Fibroblast of the aortic adventitia (primary cell): ENCODE measurements at places on chromosomes 1 and 21.

DNA sequence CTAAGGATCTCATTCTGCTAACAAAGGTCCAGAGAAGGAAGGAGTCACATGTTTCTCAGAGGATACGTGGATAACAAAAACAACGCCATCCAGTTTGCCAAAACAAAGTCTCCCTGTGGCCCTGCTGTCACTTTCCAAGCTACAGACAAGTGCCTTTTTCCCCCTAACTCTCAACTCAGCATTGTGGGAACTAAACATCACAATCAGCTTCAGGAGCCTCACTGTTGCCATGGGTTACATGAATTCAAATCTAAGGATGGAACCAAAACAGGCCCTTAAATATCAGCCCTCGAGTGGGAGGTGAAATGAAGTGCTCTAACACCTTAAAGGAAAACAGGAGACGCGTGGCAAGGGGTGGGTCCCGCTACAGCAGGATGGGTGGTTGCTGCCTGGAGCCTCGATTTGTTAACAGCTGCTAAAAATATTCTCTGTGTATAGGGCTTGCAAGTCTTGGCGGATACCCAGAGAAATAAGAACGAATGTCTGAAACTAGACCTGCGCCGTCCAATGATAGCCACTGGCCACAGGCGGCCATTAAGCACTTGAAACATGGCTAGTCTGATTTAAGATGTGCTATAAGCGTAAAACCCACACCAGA, 66.4 kb upstream of the SOD1 start:
- DNase-seq: no peak

- DNase-seq: no peak
Measured at GRCh38 chr1:30845237-30845903, 63.2 kb downstream of the SDC3 start.

DNA sequence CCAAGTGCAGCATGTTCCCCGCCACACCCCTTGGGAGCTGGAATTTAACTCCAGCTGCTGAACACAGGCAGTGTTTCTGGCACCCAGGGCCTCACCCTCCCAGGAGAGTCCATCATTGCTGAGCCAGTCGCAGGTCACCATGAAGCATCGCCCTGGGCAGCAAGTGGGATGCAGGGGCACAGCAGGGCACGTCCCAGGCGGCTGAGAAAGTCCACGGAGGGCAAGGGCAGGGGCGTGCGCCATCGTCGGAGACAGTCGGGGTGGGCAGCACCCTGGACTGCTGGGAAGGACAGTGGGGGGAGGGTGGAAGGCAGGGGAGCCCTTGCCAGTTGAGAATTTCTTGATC, 69.2 kb upstream of the PDE9A start:
- no peak for DNase-seq

DNA sequence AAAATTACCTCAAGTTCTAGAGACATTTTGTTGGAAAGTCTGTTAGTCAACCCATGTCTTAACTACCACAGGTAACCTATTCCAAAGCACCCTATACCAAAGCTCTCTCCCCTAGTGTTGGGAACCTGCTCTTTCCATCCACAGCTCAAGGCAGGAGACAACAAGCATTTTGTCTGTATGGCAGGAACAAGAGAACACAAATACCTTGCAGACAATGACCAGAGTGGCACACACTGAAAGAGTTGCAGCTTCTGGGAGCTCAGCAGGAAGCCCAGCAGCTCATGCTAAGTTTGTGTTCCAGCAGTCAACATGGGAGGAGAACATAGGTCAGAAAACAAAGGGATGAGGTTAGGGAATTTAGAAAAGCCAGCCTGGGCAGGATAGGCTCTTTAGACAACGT, 300.8 kb downstream of the HHIPL2 start:
- DNase-seq: no peak

- DNase-seq: peak; percentile 38
Measured at GRCh38 chr1:204623365-204623893, 62.1 kb downstream of the LRRN2 start.

- no peak for DNase-seq
Measured at GRCh38 chr1:24940231-24940630, 10.2 kb upstream of the RUNX3 start.

DNA sequence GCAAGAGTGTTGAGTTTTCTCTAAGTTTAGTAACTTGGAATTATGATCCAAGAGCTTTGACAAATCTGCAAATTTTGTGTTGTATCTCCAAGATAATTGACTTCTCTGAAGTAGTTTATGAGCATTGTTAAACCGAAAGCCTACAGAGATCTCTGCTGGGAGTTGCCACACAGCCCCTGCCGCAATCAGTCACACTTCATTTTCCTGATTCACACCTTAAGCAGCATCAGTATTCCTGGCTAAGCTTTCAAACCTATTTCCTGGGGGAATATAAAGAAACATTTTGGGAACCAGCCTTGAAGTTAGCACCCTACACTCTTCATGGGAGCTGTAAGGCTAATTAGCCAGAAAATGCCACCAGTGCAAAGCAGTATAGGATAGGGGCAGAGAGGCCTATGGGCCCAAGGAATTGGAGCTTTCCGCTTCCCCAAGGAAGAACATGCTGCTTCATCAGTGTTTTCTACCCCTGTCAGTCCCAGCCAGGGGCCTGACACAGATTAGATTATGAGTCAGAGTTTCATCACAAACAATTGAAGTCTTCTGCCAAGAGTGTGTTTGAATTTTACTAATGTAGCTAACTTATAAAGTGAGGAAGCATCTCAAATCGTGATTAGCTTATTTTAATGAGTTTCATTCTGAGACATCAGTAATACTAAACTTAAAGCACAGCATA, 23.2 kb upstream of the CACYBP start:
- peak; percentile 49 for DNase-seq

DNA sequence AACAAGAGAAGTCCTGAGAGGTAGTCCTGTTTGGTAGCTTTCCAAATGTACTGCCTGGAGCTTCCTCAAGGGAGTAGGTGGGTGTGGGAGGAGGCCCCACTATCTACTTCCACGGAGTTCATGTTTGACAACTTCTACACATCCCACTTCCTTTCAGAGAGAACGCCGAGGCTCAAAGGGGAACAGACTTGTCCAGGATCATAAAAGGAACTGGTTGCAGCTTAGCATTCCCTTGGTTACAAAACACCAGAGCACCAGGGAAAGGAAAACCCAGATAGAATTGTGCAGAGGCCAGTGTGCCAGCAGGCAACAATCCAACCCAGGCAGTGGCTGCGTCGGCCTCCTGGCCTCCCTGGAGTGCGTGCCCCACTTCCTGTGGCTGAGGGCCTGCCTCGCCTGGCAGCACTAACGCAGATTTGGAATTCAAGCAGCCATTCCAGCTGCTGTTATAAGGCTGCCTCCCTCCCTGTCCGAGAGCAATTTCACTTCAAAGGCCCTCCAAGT, 4.2 kb upstream of the RAP1GAP start:
- peak; percentile 91 for DNase-seq

GRCh38 chr1:14761291-14762153, 163.0 kb downstream of the KAZN start:
- DNase-seq: no peak

GRCh38 chr1:210313921-210314320, 14.8 kb upstream of the HHAT start:
- no peak for DNase-seq

DNA sequence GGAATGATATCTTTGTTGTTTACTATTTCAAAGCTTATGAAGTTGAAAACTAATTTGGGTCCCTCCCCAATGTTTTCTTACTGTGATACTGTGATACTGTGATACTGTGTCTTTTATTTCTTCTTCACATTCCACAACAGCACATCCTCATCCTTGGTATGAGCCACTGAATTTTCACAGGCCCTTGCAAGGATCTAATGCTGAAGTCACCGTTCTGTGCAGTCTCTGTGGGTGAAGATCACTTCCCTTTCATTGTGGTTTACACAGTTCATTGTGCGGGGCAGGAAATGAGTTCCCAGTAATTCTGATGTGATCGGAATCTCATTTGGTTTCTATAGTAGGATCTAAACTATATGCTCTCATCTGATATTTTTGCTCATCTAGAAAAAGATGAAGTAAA, 32.1 kb upstream of the PAXBP1 start:
- peak; percentile 7 for DNase-seq

DNA sequence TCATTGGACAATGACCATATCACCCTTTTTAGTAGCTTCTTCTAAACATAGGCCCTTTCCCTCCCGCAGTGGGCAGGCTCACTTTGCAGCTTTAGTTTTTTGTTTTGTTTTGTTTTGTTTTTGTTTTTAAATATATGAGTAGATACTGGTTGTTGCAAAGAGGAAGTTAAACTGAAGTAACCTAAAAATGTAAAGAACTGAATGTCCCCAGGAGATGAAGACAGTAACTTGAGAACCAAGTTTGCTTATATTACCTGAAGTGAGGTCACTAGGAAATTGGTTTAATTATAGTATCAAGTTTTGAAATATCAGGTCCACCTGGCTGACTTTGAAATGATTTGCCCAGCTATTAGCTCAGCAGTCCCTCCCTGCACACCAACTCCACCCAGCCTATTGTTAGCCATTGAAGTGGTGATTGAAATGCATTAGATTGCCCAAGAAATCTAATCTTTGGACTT, 18.2 kb downstream of the SMAP2 start:
- no peak for DNase-seq

GRCh38 chr1:11158720-11159321, 30.3 kb upstream of the ANGPTL7 start:
- peak; percentile 97 for DNase-seq

- no peak for DNase-seq
Measured at GRCh38 chr1:13664451-13664850, 35.5 kb upstream of the PRDM2 start.

DNA sequence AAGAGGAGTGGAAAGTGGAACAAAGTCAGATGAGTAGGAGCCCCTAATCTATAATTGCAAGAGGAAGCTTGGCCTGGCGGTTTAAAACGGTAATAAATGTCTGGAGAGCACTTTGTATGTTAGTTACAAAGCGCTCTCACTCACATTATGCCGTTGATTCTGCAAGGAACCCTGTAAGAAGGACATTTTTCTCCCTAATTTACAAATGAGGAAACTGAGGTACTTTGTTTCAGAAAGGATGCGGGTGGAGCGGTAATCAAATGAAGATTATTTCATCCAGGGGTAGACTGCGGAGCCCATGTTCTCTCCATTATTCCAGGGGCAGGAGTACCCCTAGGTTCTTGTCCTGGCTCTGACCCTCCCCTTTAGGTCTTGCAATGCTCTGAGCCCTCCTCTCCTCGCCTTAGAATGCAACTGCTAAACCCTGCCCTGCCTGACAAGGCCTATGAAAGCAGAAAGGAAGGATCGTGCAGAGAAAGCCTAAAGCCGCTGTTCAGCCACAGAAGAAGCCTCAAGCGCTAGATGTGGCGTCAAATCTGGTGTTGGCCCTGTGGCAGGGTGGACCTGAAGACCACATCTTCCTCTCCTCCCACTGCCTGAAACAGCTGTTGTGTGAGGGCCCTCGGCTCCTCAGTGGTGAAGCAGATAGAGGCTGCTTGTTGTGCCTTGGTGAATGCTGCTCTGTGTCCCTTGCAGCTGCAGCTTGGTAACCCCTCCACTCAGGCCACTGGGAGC, 588 bp upstream of the PACC1 start:
- no peak for DNase-seq

DNA sequence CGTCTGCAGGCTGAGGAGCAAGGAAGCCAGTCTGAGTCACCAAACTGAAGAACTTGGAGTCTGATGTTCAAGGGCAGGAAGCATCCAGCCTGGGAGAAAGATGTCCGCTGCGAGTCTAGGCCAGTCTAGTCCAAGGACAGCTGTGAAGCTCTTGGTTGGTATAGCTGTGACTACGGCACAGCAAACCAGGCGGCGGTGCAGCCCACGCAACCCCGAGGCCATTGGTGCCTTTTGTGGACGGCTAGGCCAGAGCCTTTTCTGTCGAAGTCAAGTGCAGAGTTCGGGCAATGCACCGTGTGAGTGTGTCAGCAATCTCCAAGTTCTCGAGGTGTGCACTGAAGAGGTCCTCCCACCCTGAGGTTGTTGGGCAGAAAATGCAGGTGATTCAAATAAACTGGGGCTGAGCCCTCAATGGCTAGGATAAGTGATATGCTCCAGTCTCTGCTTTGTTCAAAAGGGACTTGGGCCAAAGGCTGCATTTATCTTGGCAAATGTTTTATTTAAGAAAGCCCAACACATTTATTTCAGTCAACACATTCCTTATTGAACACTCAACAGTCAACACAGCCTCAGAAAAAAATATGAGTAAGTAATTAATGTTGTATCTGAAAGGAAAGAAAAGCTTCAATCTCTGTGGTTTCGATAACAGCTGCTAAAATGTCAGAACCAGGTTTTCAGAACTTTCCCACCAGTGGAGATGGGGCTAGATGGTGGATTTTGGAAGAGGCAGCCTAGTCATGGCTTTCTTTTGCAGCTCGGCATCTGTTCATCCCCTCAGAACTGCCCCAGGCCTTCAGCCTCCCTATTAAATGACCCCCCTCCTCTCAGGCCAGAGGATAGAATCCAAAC, 78.1 kb upstream of the COX20 start:
- peak; percentile 66 for DNase-seq

DNA sequence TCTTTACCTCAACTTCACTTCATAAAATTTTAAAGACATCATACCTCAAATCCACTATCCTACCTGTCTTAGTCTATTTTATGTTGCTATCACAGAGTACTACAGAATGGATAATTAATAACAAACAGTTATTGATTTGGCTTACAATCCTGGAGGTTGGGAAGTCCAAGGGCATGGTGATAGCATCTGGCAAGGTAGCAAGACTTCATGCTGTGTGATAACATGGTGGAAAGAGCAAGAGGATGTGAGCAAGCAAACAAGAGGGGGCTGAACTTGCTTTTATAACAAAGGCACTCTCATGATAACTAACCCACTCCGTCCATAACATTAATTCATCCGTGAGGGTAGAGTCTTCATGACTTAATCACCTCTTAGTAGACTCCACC, 33.8 kb downstream of the C21orf91 start:
- no peak for DNase-seq

DNA sequence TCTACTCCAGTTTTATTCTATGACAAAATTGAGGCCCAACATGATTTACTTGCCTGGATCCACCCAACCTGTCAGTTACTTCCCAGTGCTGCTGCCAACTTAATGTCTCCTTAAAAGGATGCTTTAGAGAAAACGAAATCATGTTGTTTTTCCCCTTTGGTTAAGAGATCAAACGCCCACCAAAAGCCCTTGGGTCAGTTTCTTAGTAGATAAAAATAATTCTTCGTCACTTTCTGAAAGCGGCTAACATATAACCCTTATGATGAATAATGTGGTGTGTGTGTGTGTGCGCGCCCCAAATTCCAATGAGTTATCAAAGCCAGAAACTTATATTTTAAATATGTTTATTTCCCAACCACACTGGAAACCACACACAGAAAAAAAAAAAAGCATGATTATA, 52.7 kb upstream of the LGALS8 start:
- no peak for DNase-seq
